ENCODE measurements at places on chromosomes 6 and 20. TPM values are rescaled to one million over a fixed set of nuclear protein-coding genes. Genes with fewer than 3 reads are reported as not detected.

DNA sequence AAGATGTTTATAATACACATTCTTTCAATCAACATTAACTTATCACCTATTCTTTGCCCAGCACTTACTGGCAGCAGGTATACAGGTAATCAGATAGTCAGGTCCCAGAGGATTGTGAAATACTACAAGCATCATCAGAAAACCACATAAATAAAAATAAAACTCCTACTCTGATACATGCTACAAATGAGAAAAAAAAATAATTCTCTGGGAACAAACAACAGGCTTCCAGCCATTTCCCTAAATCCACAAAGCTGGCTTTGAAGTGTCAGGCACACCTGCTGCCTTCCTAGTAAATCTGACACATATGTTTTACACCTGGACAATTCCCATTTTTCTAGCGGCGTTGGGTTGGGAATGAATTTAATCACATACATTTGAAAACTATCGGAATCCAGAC, 384.5 kb upstream of the CDH4 start:
- DNase-seq: no peak

DNA sequence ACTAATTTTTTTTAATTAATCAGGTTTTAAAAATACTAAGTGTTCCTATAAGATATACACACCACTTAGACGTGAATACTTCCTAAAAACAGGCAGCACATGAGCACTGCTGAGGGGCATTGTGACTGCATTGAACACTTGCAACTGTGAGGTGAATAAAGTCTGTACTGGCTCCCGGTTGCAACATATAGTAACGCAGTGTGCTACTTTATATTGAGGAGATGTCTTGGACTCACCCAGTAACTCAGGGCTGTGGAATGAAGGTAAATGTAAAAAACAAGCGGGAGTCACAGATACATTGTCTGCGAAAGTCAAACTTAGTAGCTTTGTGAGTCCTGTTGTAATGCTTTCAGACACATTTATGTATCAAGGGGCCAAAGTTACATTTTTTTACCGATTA, 17.0 kb upstream of the HLA-A start:
- DNase-seq: no peak

DNA sequence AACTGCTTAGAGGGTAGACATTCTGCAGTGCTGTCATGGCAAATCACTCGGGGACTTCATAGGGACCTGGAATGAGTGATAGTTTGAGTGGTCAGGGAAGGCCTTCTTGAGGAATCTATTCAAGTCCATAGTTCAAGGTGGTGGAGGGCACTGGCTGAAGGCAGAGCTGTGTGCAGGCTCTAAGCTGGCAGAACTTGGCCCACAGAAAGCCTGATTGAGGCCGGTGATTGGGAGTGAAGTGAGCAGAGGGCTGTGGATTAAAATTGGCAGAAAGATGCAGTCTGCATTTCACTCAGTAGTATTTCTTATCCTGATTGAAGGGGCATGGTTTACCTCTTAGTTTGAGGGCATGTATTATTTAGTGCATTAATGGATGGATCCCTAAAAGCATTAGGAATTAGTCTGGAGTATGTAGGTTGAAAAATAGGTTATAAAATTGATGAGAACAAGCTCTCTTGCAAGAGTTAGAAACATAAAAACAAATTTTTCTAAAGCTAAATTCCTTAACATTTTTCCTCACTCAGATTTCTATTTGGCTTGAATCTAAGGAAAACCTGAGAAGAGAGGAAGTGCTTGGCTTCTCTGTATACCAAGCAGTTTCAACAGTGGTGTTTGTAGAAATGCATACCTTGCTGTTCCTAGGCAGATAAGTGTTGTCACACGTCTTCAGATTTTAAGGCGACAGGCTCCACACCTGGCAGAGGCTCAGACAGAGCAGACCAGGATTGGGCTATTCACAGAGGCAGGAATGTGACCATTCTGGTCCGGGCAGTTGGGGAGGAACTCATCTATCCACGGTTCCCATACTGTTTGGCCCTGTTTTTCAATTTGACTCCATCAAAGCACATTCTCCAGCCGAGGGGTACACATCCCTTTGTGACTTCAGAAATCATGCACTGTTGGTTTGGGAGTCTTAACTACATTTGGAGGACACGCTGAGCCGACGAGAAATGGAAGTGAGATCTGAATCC, 45.2 kb downstream of the UTRN start:
- DNase-seq: no peak

- no peak for DNase-seq
Observed at GRCh38 chr6:82840571-82840970, 225.1 kb downstream of the UBE3D start.

DNA sequence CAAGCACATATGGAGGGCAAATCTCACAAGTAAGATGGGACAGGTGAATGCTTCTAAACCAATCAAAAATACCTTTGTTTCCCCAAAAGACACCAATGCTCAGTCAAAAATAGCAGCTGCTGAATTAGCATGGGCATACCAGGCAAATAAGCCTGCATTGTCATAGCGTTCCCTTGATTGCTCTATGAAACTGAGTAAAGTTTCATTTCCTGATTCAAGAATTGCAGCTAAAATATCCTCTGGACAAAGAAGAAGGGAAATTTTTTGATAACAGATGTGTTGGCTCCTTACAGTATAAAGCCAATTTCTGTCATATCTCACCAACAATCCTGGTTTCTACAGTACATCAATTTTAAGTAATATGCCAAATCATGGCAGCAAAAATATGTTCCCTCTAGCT, 3.3 kb upstream of the TMEM14A start:
- no peak for DNase-seq

TXLNB gene
- total RNA-seq: 137 TPM

- DNase-seq: no peak
Observed at GRCh38 chr6:86331919-86332318, 605.4 kb upstream of the HTR1E start.

GRCh38 chr20:51697096-51697826, 70.9 kb downstream of the ATP9A start:
- DNase-seq: no peak

DNA sequence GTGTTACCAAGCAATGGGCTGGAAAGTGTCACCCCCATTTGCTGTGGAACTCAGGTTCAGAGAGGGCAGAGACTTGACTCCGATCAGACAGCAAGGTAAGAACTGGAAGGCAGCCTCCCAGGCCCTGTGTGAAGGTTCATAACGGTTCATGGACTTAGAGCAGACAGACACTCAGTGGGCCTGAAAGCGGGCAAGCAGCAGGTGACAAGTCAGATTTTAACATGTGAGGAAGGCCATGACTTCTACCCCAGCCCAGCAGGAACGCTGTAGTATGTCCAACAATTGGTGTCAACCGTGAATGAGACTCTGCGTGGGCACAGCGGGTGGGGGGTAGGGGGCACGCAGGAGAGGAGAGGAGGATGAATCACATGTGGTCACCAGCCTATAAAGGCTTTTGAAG, 217.6 kb upstream of the SNX9 start:
- no peak for DNase-seq

- no peak for DNase-seq
Observed at GRCh38 chr6:81933089-81933488, 180.6 kb upstream of the TENT5A start.

DNA sequence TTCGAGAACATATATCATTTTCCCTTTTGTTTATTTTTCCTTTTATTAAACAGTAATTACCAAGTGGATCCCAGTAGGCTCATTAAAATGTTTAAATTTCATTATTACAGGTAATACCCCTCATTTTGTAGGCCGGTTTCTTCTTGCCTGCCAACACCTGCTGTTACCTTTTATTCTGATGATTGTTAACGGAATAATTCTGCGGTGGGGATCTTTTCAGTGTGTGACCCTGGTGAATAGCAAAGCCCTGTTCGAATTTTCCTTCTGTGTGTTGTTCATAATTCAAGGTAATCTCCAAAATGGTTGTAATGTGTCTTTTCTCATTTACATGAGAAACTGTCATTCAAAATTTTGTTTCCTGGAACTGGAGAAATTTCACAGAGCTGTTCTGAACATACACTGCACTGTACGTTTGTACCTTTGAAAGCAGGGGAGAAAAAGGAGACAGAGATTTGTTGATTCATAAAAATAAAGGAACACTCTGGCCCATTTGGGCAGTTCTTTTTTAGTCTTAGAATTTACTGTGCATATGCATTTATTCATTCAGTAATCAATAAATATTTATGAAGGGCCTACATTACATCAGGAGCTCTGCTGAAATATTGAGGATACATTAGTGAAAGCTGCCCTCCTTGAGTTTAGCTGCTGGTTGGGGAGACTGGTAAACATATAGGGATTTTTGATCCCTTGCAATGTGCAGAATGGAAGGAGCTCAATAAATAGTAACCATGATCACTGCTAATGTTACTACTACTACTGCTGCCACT, 502.0 kb downstream of the QKI start:
- DNase-seq: no peak

- DNase-seq: no peak
Observed at GRCh38 chr20:11352041-11352440, 565.7 kb upstream of the BTBD3 start.

SEL1L2 gene
- 1.4 TPM for total RNA-seq

KIF25 gene
- total RNA-seq: 0.22 TPM

GRCh38 chr6:30100585-30101443, 12.1 kb downstream of the TRIM31 start:
- DNase-seq: peak; percentile 19

BPIFA1 gene
- not detected for total RNA-seq

LTV1 gene
- total RNA-seq: 12.9 TPM
